Caki2 (cell line): ENCODE measurements at places on chromosomes 7 and 10. TPM values are rescaled to one million over a fixed set of nuclear protein-coding genes. Genes with fewer than 3 reads are reported as not detected.

GRCh38 chr7:47552621-47553020 is 29.3 kb downstream of the TNS3 start:
- DNase-seq: peak; percentile 59

- no peak for DNase-seq
Measured at GRCh38 chr10:88411772-88412349, 171.3 kb downstream of the RNLS start.

- no peak for DNase-seq
Measured at GRCh38 chr7:101373812-101374614, 11.3 kb downstream of the COL26A1 start.

- DNase-seq: no peak
Measured at GRCh38 chr10:124522933-124523871, 61.6 kb downstream of the LHPP start.

DNA sequence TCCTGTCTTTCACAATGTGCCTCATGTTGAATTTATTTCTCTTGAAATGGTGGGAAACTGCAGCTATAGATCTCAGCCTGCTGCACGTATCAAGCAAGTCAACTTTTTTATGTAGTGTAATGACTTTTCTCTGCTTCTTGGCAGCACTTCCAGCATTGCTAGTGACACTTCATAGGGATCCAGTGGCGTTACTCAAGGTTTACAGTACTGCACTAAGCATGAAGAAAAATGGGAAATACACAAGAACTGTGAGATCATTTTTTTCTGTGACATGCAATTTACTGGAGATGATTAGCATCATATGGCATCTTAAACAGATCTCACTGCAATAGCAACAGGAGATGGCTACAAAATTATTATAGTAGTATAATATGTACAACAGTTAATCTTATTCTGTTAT is 90.9 kb downstream of the POLR1F start:
- DNase-seq: no peak

- DNase-seq: no peak
Measured at GRCh38 chr7:106167439-106168136, 55.5 kb upstream of the SYPL1 start.

DNA sequence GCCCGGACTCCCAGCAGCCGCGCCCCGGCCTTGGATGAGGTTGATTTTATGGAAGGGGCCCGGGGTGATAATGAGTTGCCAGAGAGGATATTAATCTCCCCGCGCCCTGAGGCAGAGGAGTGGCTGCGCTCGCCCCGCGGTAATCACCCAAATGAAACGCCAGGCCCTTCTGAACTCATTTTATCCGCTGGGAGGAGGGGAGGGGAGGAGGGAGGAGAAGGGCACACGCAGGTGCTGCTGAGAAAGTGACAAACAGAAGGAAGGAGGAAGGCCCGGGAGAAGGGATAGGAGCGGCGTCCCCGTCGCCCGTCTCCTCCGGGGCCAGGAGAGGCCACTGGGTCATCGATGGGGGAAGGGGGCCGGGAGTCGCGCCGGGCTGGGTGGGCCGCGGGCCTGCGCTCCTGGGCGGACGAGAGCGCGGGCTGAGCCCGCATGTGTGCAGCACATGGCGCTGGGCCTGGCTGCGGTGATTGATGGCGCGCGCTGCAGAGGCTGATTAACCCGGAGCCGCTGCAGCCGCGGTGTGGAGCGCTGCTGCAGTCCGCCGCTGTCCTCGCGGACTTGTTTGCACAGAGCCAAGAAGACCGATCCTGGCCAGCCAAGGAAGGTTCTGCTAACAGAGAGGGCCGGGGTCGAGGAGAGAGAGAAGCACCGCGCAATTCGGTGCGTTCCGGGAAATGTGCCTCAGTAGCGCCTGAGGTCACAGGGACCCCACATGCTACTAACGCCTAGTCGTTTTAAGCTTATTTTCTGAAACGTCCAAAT is 6.5 kb downstream of the MNX1 start:
- no peak for DNase-seq

DNA sequence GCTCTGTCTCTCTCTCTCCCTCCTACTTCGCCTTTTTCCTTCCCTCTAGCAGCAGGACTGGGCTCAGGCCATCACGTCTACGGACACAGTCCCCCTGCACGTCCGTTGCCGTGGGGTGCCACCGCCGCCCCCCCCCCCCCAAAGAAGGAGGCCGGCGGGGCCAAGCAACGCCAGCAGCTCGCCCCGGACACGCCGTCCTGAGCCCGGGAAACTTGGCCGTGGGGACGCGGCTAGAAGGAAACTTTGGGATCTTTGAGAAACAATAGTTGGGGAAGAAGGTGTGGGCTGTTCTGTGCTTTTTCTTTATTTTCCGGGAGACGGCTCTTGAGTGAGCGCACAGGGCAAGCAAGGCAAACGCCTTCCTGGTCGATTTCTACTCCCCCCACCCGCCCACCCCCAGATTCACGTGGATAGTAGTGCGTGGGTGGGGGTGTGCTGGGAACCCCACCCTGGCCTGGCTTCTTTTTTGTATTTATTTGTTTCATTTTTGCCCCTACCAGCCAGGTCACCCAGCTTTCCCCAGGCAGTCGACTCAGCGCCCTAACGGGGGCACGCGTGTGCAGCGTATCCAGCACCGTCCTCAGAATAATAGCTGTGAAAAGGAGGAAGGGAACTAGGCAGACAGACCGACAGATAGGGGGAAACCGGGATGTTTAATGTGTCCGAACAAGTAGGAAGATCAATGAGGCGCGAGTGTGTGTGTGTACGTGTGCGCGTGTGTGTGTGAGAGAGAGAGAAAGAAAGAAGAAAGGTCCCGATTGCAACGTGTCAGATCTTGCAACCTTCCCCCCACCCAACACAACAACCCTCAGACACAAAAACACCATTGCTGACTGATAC is 1.4 kb downstream of the MXI1 start:
- peak; percentile 62 for DNase-seq

GRCh38 chr7:155402941-155403340 is 55.0 kb upstream of the EN2 start:
- DNase-seq: no peak

GRCh38 chr7:80632139-80632538 is 6.3 kb upstream of the CD36 start:
- DNase-seq: no peak

- DNase-seq: no peak
Measured at GRCh38 chr10:36345807-36346206, 703.7 kb upstream of the FZD8 start.

DNA sequence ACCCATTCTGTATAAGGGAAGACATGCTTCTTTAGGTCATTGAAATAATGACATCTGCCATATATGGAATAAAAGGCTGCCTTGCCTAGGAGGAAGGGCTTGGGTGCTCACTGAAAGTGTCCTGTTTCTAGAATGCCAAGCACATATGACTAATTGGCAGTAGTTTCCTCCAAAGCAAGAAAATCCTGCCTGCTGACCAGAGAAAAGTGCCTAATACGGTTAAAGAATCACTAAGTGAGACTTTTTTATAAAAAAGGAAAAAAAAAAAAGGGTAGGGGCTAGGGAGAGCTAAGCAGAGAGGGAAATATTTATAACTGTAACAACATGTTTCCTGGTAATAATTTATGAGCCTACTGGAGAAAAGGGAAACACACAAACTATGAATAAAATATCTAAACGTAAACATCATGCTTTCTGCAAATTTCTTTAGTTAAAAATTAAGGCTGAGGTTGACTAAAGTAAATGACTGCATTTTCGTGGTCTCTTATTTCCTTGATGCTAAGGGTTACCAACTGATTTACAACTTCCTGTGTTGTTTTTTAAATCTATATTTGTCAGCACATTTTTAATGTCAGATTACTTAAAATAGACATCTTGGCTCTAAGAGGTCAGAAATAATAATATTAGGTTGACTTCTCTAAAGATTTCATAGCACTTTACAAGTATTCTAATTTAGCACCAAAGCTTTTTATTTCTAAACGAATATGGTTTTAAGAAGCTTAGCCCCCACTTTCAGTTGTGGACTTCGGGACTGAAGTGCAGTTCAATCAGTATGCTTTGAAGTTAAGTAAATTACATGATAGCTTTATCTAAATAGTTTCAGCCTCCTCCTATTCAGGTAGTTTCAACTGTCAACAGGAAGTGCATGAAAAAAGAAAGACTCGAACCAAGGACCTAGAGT is 89.6 kb downstream of the CABCOCO1 start:
- DNase-seq: peak; percentile 88

DNA sequence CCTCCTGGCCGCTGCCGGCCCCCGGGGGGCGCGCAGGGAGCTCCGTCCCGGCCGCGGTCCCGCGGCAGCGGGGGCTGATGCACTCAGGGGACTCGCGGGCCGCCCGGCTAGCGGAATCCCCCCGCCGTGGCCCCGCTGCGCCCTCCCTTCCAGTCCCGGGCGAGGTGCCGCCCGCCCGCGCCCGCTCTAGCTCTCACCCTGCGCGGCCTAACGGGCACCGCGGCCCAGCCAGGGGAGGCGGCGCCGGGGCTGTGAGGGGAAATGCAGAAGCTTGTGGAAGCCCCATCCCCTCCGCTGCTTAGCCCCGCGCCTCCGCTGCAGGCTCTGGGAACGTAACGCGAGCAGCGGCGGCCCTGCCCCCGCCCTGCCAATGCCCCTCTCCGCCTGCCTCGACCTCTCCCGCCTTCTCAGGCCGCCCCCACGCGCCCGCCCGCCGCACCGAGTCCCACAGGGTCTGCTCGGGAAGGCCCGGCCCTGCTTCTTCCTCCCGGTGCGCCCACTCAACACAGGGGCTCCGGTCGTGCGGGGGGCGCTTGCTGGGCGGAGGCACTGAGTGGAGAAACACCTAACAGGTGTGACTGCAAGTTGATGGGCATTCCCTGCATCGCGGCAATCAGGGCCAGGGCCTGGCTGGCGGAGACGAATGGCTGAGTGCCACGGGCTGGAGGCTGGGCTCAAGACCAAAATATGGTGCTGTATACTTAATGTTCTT is 384 bp upstream of the TMEM229A start:
- no peak for DNase-seq

GRCh38 chr7:92052684-92053083 is 81.6 kb downstream of the CYP51A1 start:
- no peak for DNase-seq

GRCh38 chr7:120856621-120857352 is 1.2 kb downstream of the TSPAN12 start:
- peak; percentile 64 for DNase-seq

- no peak for DNase-seq
Measured at GRCh38 chr10:30493609-30494530, 59.9 kb downstream of the MAP3K8 start.

- DNase-seq: no peak
Measured at GRCh38 chr7:141397236-141398163, 153.7 kb upstream of the AGK start.

GRCh38 chr7:152462995-152463708 is 27.3 kb upstream of the KMT2C start:
- DNase-seq: no peak

DNA sequence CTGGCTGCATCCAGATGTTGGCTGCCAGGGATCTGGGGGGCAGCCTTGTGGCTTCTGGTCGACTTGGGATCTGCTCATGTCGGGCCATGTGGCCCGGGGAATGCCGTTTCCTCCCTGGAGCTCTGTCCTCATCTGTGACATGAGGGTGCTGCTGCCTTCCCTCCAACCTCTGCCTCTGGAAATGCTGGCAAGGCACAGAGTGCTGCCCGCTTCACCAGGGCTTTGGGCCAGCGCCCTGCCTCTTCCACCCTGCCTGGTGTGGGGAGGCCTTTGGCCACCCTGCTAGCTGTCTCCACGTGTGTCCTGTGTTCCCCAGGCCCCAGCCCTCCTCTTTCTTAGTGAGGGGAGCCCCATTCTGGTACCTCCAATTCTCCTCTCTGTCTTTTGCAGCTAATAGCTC is 5.8 kb upstream of the SMARCD3 start:
- DNase-seq: no peak

DNA sequence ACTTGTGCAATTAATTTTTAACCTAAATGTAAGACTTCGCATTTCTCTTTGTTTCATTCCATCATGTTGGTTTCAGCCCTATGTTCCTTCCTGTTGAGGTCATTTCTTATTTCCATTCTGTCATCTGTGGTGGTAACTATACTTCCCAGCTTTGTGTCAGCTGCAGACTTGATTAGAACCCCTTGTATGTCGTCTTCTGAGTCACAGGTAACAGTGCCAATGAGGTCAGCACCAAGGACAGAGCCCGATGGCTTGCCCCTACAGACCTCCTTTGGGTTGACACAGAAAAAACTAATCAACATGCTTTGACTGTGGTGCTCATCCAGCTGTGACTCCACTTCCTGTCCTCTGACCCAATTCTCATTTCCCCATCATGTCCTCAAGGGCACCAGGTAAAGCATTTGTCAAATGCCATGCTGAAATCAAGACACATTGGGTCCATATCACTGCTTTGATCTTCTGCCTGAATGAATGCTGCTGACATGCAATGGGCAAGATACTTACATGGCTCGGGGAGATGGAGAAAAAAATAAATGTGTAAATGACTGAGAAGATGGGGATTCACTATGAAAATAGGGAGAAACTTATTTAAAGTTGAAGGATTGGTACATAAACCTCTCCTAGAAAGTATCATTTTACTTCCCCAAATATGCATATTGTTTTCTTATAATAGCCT is 25.6 kb upstream of the CRTAC1 start:
- DNase-seq: peak; percentile 52

- no peak for DNase-seq
Measured at GRCh38 chr7:140877249-140877524, 47.5 kb downstream of the BRAF start.

GRCh38 chr7:133997463-133997862 is 129.7 kb upstream of the LRGUK start:
- no peak for DNase-seq

DNA sequence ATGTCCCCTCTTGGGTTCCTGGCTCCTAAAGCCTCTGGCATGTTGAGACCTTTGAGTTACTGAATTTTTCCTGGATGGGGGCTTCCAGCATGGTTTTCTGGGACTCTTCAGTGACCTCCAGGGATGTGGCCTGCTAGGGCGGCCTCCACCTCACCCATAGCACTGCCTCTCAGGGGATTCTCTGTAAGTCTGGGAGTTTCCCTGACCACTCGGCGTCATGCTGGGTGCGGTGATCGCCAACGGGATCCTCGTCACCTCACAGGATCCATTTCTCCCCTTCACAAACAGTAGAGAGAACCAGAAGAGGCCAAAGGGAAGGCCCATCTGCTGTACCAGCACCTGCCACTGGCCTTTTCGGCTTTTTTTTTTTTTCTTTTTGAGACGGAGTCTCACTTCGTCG is 84.3 kb downstream of the NPTX2 start:
- no peak for DNase-seq

DNA sequence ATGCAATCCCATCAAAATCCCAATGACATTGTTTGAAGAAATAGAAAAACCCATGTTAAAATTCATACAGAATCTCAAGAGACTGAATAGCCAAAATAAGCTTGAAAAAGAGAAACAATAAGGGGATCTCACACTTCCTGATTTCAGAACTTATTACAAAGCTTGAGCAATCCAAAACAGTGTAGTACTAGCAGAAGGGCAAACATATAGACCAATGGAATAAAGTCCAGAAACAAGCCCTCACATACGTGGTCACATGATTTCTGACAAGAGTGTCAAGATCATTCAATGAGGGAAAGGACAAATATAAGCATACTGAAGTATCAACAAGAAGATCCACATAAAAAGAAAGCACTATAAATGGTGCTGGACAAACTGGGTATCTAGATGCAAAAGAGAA is 31.9 kb downstream of the MICU1 start:
- no peak for DNase-seq

The LHPP gene
- total RNA-seq: 24.2 and 33.0 TPM in 2 replicates

The FAM180A gene
- 0.84 TPM in 1 of 2 replicates, not detected in the other for total RNA-seq

The HMX3 gene
- total RNA-seq: not detected in 2 replicates

The CASTOR2 gene
- 2.5 and 3.7 TPM in 2 replicates for total RNA-seq

The POM121C gene
- 2.3 and 7.5 TPM in 2 replicates for total RNA-seq

The GOLGA7B gene
- total RNA-seq: 5.1 and 5.4 TPM in 2 replicates
